ENCODE measurements at places on chromosomes 3 and 15.

DNA sequence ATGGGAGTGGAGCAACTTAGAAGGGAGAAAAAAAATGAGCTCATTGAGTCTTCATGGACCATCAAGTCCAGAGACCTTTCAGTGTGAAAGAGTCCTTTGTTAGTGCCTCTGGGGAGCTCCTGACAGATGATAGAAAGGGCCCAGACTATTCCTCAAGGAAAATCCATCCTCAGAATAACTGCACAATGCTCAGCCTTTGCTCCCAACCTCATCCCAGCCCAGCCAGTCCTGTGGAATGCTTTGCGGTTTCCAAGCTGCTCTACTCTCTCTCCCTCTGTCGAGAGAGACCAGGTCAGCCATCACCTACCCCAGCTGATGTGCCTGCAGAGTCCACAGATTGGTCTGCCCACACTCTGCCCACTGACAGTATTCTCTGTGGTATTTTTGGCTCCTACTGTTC is 406.2 kb downstream of the MFSD1 start:
- DNase-seq: no peak

DNA sequence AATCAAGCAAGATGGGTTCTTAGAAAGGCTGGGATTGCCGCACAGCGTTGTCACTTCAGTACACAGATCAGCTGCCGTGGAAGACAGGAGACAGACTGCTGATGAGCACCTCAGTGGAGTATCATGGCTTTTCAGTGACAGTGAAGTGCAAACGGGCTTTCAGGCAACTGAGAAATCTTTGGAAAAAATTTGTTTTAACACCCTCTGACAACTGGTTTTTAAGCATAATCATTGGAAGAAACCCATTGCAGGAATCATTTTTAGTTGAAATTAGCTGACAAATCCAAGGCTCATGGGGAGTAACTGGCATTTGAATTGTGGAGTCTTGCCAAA is 418.8 kb downstream of the OTOL1 start:
- no peak for DNase-seq

DNA sequence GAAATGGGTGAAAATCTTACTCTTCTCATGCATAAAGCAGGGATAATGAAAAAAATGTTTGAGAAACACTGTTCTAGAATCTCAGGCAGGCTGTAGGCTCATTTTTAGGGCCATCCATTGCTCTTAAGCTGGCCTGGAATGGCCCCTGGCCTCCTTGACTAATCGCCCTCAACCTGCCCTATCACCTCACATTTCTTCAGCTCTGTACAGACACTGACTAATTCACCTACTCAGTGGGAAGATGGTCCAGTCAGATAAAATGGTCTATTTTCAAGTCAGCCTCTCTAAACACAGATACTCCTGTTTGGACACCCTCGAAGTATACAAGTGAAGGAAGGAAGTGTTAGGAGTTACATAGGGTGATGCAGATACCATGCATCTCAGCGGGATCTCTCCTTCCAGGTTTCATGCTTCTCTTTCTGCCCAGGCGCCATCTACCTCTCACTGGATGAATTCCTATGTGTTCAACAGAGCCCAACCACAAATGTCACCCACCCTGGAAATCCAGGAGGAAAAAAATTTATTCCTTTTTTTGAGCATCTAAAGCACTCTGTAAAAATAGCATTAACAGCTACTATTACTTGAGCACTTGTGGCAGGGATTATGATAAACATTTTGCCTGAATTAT is 12.1 kb downstream of the FMN1 start:
- no peak for DNase-seq

- no peak for DNase-seq
Measured at GRCh38 chr15:74826364-74826819, at the start of gene CPLX3. CPLX3 (plus strand) TSS chr15:74826627; CDS start chr15:74826704, 77 bp downstream.

DNA sequence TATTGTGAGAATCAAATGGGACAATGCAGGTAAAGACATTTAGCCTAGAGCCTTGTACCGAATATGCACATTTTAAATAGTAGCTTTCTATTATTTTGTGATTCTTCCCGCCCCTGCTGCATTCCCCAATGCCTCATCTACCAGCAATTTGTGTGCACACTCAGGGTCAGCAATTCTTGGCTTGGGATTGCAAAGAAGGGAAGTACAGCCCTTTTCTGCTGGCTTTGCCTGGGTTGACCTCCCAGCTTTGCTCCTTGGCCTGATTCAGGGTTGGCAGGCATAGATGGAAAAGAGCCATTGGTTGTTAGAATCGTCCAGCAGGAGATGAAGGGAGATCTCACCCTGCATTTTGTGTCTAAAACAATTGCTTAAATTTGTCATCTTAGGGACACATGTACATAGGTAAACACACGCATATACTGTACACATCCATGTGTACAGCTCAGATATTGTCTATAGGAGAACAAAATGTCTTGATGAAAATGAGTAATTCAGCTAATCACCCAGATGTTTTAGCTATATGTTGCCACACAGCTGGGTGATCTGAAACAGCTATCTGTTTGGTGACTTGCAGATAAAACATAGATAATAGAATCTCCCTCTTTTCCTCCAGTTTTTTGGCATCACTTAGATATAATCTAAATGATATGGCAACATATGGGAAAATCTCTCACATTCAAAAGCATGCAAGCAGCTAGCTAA is 340.9 kb upstream of the TBL1XR1 start:
- no peak for DNase-seq

DNA sequence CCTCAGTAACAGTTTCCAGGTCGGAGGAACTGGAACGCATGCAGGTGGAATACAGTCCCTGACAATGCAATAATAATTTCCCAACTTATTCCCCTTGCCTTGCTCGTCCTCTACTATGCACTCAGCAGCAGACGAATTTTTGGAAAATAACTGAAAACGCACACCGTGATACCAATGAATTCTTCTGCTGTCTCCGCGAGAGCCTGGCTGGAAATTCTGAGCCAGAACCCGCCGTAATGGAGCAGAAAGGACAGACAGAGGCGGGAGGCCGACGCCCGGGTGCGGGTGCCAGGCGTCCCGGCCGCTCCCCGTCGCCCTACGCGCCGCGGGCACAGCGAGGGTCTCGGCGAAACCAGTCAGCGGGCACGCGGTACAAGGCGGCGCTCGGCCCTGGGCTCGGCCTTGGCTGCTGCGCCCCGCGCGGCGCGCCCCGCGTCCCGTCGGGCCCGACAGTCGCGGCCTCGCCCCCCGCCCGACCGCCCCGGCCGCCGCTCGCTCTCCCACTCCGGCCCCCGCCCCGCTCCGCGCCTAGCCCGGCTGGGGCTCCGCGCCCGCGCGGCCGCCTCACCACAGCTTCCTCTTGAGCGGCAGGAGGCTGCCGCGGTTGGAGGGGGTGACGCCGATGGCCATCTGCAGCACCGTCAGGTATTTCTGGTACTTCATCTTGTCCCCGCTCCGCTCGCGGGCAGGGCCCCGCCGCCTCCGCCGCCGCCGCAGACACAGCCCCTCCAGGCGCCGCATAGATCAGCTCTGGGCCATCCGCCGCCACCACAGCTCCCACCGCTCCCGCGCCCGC is 114.5 kb upstream of the GOLGA8J start:
- no peak for DNase-seq

DNA sequence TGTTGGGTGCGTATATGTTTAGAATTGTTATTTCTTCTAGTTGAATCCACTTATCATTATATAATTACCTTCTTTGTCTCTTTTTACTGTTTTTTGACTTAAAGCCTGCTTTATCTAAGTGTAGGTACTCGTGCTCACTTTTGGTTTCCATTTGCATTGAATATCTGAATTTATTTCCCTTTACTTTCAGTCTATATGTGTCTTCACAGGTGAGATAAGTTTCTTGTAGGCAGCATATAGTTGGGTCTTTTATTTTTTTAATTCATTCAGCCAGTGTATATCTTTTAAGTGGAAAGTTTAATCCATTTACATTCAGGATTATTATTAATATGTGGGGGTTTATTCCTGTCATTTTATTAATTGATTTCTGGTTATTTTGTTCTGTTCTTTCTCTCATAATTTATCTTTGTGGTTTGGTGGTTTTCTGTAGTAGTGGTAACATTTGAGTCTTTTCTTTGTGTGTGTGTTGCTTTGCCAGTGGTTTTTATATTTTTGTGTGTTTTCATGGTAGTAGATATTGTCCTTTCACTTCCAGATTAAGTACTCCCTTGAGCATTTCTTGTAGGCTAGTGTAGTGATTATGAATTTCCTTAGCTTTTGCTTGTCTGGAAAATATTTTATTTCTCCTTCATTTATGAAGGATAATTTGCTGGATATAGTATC is 27.3 kb downstream of the STT3B start:
- no peak for DNase-seq

- no peak for DNase-seq
Measured at GRCh38 chr15:57947781-57948180, 117.7 kb downstream of the ALDH1A2 start.

- no peak for DNase-seq
Measured at GRCh38 chr15:49628379-49628778, 7.5 kb downstream of the DTWD1 start.

DNA sequence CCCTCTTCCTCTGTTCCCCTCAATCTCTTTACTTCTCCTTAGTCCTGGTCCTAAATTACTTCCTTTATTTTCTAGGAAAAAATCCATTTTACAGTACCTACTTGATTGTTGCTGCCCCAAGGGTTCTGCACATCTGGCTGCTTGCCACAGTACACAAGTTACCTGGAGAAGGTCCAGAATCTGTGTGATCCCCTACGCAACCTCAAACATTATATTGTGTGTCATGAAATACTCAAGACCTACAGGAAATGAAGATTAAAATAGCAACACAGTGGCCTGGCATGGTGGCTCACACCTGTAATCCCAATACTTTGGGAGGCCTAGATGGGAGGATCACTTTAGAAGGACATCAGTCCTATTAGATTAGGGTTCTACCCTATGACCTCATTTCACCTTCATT is 48.7 kb downstream of the PRKAR2A start:
- no peak for DNase-seq

DNA sequence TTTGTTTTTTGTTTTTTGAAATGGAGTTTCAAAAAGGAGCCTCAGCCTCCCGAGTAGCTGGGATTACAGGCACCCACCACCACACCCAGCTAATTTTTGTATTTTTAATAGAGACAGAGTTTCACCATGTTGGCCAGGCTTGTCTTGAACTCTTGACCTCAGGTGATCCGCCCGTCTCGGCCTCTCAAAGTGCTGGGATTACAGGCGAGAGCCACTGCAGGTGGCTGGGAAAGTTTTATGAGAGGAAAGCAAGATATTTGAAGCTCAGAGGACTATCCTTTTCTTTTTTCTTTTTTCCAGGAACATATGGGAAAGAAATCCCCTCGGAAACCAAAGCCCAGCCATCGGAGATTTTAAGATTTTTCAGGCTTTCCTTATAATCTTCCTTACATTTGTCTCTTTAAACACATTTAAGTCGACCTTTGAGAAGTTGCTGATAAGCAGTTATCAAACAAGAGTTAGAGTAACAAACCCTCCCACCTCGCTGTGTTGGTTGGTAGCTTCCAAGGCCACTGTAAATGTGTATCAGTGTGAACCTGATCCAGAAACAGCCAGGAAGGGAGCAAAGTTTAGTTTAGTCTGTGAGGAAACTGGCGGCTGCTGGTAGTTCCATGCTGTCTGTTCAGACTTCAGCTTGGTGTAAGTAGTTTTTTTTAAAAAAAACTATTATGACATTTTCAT is 34.5 kb upstream of the MAP3K13 start:
- no peak for DNase-seq

GRCh38 chr3:161893972-161894371 is 397.4 kb downstream of the OTOL1 start:
- peak; percentile 44 for DNase-seq

DNA sequence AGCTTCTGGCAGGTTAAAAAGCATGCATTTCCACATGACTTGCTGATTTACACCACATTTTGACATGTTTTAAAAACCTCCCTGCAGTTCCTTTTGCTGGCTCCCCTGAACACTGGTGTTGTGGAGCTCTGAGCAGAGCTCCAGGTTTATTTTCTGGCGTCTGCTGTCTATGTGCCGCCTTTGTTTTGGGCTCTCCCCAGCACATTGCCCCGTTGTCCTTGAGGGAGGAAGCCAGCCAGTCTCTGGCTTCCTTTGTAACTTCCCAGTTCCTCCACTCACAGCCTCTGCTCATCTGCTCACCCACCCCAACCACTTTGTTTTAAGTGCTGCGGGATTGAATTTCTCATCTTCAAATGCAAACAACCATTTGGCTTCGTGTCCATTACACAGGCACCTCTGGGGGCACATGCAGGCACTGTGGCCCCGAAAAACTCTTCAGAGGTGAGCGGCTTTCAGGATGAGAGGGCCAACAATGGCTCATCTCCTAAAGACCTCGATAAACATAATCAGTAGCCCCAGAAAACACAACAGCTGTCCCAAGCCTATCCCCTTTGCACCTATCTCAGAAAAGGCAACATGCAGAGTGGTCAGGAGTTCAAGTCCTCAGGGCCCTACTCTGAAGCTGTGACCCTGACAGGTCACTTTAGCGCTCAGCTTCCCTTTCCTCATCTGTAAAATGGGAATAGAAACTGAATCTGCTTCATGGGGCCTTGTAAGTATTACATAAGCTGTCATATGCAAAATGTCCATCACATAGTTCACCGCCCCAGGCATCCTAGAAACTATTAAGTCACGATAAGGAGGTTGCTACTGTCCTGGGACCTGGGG is 1.3 kb upstream of the MEF2A start:
- no peak for DNase-seq

Measured in BJ (cell line).